ENCODE measurements at places on chromosomes 1 and 21.
A peak's percentile ranks its signal among the peaks of the same experiment; 100 is the strongest.

DNA sequence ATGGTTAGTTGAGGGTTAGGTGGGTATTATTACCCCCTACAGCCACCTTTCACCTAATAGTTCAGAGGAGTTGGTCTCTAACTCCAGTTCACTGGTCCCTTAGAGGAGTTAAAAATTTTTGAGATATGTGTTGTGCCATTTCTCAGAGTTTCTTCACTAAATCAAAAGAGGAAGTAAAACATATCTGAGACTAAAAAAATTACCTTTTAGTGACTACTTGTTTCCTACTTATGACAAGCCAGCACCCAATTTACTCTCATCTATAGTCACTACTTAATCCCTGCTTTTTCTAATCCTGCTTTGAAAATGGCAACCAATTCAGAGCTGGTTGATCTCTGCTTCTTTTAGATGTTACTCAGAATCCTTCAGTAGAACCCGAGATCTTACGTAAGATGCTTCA, 1316.8 kb upstream of the B3GALT2 start:
- DNase-seq: no peak

- no peak for DNase-seq
These were observed 196.3 kb downstream of the TTLL7 start for GRCh38 chr1:83802460-83803152.

DNA sequence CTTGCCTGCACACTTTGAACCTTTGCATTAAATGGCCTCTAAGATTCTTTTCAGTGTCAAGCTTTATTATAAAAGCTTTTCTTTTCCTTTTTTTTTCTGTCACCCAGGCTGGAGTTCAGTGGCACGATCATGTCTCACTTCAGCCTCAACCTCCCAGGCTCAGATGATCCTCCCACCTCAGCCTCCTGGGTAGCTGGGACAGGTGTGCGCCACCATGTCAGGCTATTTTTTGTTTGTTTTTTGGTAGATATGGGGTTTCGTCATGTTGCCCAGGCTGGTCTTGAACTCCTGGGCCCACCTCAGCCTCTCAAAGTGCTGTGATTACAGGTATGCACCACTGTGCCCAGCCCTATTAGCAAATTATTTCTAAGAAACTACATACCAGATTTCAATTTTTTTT, 52.9 kb downstream of the GADD45A start:
- no peak for DNase-seq

GRCh38 chr1:16717336-16718098, 22.8 kb upstream of the RNU1-4 start:
- DNase-seq: peak; percentile 43

DNA sequence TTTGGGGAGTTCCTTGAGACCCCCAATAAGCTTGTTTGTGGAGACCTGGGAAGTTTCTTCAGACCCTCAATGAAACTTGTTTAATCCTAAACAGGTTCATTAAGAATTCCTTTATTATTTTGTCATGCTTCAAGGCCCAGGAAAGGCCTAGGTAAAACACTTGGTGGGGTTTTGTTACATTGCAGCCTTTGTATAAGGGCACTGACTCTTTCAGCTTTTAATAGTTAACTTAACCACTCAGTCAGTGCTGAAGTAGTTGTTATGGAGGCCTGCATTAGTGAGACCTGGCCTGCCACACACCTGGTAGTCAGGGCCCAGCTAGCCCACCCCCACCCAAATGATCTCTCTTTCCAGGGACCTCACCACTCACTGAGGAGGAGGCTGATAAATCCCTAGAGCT, 103.7 kb downstream of the FCRL5 start:
- no peak for DNase-seq

- DNase-seq: no peak
These were observed 58.0 kb downstream of the RBM11 start for GRCh38 chr21:14273736-14274538.
